ENCODE measurements at places on chromosomes 1 and 21.
A peak's percentile ranks its signal among the peaks of the same experiment; 100 is the strongest.

GRCh38 chr1:57269630-57270225 lies 154.1 kb downstream of the DAB1 start:
- DNase-seq = no peak

DNA sequence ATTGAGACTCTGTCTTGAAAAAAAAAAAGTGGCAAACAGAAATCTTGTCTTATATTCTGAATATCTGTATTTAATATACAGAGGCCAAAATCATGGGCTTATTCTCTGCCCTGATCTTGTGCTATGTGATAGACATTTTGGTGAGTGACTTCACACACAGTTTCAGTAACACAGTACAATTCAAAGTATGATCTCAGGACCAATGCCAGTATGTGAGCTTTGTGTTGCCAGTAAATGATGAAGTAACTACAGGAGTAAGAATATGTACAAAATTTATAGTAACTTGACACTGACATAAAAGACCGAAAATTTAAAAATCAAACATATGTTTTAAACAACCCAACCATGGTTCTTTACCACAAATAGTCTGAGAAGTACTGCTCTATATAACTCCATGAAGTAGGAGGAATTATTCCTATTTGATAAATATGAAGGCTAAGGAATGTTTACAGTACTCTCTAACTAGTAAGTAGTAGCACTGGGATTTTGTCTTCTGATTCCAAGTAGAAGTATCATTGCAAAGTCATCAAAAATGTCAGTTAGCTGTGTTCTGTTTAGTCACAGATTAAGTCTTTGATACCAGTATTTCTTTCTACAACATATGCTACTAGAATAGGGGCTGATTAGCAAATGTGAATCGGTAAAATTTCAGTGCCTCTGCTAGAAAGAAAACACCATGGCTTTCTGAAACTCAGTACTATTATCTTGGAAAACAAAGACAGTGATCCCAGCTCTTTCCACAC lies 25.3 kb downstream of the DPH5 start:
- DNase-seq = no peak

GRCh38 chr1:194929357-194929756 lies 1678.9 kb downstream of the KCNT2 start:
- DNase-seq = no peak

DNA sequence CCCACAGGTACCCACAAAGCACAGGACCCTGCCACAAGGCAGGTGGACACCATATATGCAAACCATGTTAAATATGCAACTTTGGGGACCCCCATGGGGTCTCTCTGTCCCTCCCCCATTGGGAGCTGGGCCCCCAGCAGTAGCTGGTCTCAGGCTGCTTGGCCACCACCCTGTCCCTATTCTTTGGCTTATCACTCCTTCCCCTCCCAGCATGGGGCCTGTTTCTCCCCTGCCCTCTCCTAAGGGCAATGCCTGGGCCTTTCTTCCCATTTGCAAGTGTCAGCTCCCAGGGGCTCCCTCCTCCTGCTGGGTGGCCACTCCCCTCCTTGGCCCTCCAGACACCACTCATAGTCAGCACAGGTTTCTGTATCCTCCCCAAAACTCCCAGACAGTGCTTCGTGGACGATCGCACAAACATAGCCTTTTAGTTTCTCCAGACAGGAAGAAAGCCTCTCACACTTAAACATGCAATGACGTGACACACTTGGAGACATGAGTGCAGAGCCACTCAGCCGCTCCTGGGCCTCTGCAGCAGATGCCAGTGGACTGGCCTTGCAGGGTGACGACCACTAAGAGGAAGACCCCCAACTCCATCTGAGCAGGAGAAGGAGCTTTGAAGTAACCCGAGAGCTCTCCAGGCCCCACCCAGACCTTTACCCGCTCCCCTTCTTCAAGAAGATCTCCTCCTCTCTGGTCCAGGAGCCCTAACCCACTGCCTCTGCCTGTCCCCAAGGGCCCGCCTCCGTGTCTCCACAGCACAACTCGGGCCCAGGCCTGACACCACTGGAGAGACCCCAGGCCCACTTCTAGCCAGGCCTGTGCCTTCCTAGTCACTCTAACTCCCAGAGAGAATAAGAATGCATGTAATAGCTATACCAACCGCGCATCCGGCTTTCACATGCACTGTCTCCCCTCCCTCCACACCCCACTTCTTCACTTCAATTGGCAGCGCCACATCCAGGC lies 22.9 kb downstream of the CITED4 start:
- no peak for DNase-seq

DNA sequence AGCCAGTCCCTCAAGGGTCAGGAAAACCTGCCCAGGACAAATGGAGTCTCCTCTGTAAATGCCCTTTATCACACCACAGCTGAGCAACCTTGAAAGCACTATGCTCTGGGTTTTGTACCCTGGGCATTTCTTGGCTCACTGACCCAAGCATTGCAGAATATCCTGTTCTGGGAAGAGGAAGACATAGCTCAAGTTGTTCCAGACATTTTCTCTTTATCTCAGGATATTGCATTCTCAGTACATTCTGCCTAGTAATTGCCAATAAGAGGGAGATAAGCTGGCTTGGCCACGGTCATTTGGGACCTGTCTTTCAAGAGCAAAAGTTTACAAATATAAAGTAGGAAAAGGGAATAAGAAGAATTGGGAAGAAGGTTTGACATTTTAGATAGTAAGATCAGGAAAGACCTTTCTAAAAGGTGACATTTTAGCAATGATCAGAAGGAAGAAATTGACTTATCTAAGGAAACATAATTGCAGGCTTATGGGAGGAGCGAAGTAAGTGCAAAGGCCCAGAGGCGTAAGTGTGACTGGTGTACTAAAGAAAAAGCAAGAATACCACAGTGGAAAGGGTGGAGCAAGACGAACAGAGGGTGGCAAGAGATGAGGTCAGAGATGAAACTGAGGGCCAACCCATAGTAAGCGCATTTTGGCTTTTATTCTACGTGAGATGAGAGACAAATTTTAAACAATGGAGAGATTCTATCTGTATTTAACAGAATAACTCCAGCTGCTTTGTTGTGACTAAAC lies 394.0 kb upstream of the CXADR start:
- DNase-seq = no peak

GRCh38 chr1:191695865-191696264 lies 462.4 kb upstream of the RGS18 start:
- no peak for DNase-seq

DNA sequence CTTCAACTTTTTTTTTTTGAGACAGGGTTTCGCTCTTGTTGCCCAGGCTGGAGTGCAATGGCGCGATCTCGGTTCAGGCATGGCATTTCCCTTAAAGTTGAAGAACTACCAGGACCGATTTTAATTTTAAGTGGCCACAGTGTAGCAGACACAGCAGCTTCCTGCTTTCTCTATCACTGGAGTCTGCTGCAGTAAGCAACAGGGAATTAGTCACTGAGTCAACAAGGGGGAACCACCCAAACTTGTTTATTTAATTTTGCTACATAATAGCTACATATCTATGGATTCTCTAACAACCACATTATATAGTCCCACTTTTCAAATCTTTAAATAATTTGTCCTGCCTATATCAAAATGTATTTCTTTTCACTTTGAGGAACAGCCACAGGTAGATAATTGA lies 12.5 kb upstream of the TNNI3K start:
- DNase-seq = no peak

- no peak for DNase-seq
Measured at GRCh38 chr1:51070011-51070410, 32.0 kb upstream of the C1orf185 start.

DNA sequence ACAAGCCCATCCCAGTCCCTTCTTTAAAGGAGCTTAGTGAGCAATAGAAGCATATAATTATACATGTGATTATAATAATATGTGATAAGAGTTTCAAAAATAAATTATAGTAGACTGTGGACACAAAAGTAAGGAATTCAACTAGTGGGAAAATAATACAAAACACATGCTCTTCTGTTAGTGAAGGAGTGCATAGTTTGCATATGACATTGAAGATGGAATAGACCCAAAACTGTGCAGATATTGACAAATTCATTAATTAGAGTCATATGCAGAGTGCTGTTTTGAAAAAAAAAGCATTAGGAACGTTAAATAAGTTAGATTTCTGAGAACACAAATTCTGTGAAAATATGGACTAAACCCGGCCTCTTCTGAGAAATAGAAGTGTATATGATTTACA lies 278.8 kb downstream of the ASTN1 start:
- no peak for DNase-seq

DNA sequence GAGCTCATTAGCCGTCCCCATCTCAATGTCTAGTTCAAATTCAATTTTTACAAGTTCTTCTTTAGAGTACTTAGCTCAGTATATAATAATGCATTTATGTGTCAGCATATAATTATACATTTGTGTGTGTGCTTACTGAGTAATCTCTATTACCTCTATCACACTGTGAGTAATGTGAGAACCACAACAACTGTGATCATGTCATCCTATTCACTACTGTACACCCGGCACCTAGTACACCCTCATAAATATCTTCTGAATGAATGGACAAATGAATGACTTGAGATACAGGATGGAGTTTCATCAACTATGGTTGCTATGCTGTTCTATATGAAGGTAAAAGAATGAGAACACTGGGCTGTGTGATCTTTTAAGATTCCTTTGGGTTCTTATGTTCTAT lies 124.0 kb downstream of the GPATCH2 start:
- DNase-seq = no peak

GRCh38 chr1:46812065-46812963 lies 13.5 kb downstream of the CYP4B1 start:
- DNase-seq = no peak

GRCh38 chr1:153293851-153294250 lies 18.9 kb downstream of the PGLYRP3 start:
- DNase-seq = no peak

GRCh38 chr1:77905603-77906002 lies 17.2 kb downstream of the NEXN start:
- no peak for DNase-seq

- no peak for DNase-seq
Measured at GRCh38 chr1:227437495-227438008, 119.3 kb upstream of the CDC42BPA start.

DNA sequence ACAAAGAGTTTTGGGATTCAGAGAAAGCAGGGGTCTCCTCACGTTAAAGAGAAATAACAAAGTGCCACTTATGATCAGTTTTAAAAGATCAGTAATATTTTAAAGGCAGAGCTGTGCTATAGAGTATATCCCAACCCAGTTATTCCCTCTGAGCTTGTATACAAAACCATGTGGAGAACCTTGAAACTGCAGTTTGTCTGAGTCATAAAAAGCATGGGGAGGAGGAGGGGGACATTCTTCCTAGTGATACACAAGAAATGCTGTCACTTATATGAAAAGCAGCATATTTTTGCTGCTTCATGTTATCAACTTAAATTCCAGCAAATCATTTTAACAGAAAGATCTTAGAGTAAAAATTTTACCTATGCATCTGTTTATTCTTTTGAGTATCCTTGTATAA lies 244.5 kb downstream of the GPR52 start:
- no peak for DNase-seq

- no peak for DNase-seq
Measured at GRCh38 chr1:206507284-206508129, at the start of gene RASSF5. Gene RASSF5, plus strand, starts transcription at chr1:206507531. Its CDS starts 72 bp downstream, at chr1:206507603.

- DNase-seq = no peak
Measured at GRCh38 chr1:45327644-45328515, 1.2 kb downstream of the HPDL start.

- peak; percentile 24 for DNase-seq
Measured at GRCh38 chr1:107529511-107530149, 388.8 kb downstream of the NTNG1 start.

- DNase-seq = no peak
Measured at GRCh38 chr1:32438136-32438535, 26.7 kb upstream of the ZBTB8B start.

- DNase-seq = no peak
Measured at GRCh38 chr1:235898126-235898525, 31.4 kb upstream of the LYST start.

GRCh38 chr1:91818713-91818975 lies 67.3 kb downstream of the TGFBR3 start:
- no peak for DNase-seq

DNA sequence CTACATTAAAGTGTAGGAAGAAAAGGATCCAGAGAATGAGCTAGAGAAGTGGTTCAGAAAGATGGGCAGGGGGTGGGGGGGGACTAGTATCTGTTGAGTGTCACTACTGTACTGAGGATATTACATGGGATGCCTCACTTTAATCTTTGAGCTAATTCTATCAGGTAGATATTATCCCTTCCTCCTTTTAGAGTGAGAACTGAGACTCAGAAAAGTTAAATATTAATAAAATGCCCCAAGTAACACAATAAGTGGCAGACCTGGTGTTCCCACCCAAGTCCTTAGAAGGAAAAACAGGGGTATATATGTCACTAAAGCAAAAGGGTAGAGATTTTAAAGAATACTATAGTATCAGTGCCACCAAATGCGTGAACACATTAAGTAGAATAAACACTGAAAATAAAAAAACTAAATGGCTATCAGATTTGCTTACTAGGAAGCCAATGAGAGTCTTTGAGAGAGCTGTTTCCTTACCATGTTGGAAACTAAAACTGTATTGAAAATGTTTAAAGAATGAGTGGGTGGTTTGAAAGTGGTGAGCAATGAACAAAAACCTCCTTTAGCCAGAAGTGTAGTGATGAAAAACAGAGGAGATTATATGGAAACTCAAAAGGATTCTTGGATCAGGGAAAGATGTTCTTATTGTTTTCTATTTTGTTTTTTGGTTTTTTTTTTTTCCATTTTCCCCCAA lies 230.8 kb downstream of the BARHL2 start:
- no peak for DNase-seq

GRCh38 chr1:6547301-6547700 lies 7.0 kb downstream of the NOL9 start:
- no peak for DNase-seq

- DNase-seq = no peak
Measured at GRCh38 chr1:110281363-110282290, 57.5 kb upstream of the RBM15 start.

GRCh38 chr1:233695901-233696300 lies 82.0 kb downstream of the KCNK1 start:
- DNase-seq = no peak

- no peak for DNase-seq
Measured at GRCh38 chr1:240630409-240630808, 18.5 kb upstream of the GREM2 start.

GRCh38 chr1:77544845-77545244 lies 137.6 kb downstream of the ZZZ3 start:
- no peak for DNase-seq

GRCh38 chr1:228747301-228747935 lies 12.1 kb downstream of the RHOU start:
- no peak for DNase-seq

Data from CMK (cell line).